Activated CD4-positive, alpha-beta T cell treated with anti-CD3 and anti-CD28 coated beads, Interleukin-2, amount 10 ng/mL, durations not matched to agents 7 days and 5 days (primary cell): ENCODE measurements at places on chromosomes 6 and 20.

DNA sequence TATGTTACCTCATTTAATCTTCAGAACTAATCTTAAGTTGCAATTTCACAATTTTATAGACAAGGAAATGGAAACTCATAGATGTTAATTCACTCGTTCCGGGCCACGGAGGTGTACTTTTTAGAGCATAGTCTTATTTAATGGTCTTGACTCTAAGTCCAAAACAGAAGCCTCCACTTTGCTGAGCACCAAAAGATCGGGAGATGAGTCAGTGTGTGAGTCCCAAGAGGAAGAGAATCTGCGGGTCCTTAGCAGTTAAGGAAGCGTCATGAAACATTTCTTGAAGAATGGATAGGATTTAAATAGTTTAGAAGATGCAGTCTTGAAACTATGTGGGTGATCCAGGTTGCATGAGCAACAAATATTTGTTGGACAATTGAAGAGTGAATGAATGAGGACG, 231.8 kb upstream of the QKI start:
- no peak for DNase-seq
- no peak overlapping the region for H3K27ac ChIP-seq
- no peaks in the 10 kb centered on the region for H3K36me3 ChIP-seq
- no peaks in the 10 kb centered on the region for H3K4me1 ChIP-seq
- no peak overlapping the region for H3K4me3 ChIP-seq
- H3K27me3 ChIP-seq, result peaks cover 3% of the 10 kb centered on the region

GRCh38 chr20:64210656-64211369, 44.7 kb upstream of the PCMTD2 start:
- H3K36me3 ChIP-seq, result no peaks in the 10 kb centered on the region
- H3K27me3 ChIP-seq, result no peaks in the 10 kb centered on the region
- H3K4me1 ChIP-seq, result peaks cover 10% of the 10 kb centered on the region
- DNase-seq, result no peak

- no peak overlapping the region for H3K27ac ChIP-seq
- DNase-seq, result no peak
- no peaks in the 10 kb centered on the region for H3K4me1 ChIP-seq
- no peak overlapping the region for H3K4me3 ChIP-seq
Observed at GRCh38 chr20:55437798-55438415, 567.4 kb downstream of the CBLN4 start.

- peaks cover 7% of the 10 kb centered on the region for H3K27me3 ChIP-seq
- H3K36me3 ChIP-seq, result no peaks in the 10 kb centered on the region
- H3K4me3 ChIP-seq, result no peak overlapping the region
- H3K27ac ChIP-seq, result no peak overlapping the region
- no peak for DNase-seq
Observed at GRCh38 chr6:47810885-47811284, 29.1 kb downstream of the OPN5 start.

GRCh38 chr6:88296694-88297093, 130.5 kb upstream of the CNR1 start:
- no peaks in the 10 kb centered on the region for H3K4me1 ChIP-seq
- no peak overlapping the region for H3K4me3 ChIP-seq
- no peak for DNase-seq
- H3K36me3 ChIP-seq, result no peaks in the 10 kb centered on the region
- H3K27me3 ChIP-seq, result no peaks in the 10 kb centered on the region
- no peak overlapping the region for H3K27ac ChIP-seq

DNA sequence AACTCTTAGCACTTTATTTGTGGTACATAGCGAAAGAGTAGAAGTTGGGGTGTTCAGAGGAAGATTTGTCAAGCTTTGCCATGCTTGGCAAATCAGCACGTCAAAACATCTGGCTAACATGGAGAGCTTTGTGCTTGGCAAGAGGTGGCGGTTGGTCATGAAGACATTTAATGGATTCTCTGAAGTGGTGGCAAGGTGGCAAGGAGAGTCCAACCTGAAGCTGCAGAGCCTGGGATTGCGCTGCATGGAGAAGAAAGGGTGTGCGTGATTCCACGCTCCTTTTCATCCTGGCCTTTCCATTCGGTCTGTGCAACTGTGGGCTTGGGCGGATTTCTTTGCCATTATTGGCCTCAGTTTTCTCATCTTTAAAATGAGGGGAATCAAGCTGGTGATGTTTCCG, 3.1 kb downstream of the PYGB start:
- peaks cover 45% of the 10 kb centered on the region for H3K4me1 ChIP-seq
- no peak overlapping the region for H3K4me3 ChIP-seq
- peaks cover 9% of the 10 kb centered on the region for H3K27me3 ChIP-seq
- peaks cover 9% of the 10 kb centered on the region for H3K36me3 ChIP-seq
- no peak for DNase-seq

GRCh38 chr6:70599187-70599586, 32.5 kb downstream of the SDHAF4 start:
- no peaks in the 10 kb centered on the region for H3K27me3 ChIP-seq
- H3K4me3 ChIP-seq, result no peak overlapping the region
- peak; percentile 67 for DNase-seq
- H3K27ac ChIP-seq, result peak overlapping the region; percentile 27
- H3K4me1 ChIP-seq, result peaks cover 18% of the 10 kb centered on the region

DNA sequence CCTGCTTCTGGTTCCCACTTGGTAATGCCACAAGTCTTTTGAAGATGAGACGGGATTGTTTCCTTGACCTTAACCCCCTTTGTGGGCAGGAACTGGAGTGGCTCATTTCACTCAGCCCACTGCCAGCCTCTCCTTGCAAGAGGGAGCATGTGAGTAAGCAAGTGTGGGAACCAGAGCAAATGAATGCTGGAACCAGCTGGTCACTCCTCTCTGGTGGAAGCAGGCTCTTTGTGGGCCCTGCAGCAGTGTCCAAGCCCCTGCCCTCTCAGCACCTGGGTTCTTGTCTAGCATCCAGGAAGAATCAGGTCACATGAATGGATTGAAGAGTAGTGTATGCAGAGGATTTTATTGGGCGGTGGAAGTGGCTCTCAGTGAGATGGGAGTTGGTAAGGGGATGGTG, 944.5 kb downstream of the QKI start:
- H3K4me3 ChIP-seq, result no peak overlapping the region
- DNase-seq, result no peak
- no peaks in the 10 kb centered on the region for H3K4me1 ChIP-seq
